CD4-positive, alpha-beta T cell treated with Interleukin-15 for 4 hours (primary cell): ENCODE measurements at places on chromosomes 2 and 18.
A peak's percentile ranks its signal among the peaks of the same experiment; 100 is the strongest.

- no peak for DNase-seq
These were observed 30.8 kb downstream of the CCDC93 start for GRCh38 chr2:117983040-117983439.

DNA sequence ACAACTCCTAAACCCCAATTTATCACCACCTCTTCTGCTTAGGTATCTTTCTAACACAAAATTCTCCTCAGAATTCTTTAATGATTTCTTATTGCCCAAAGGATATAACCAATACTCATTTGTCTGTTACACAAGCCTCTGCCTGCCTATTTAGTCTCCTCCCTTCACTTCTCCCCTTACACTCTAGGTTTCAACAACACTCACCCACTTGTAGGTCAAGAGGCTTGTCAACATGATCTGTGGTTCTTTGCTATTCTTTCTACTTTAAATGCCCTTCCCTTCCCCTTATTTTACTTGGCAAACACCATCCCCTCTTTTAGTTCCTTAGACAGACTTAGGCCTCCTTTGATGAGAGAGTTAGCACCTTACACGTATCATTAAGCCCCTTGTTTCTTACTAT is 69.0 kb upstream of the C2orf15 start:
- DNase-seq = no peak

- no peak for DNase-seq
These were observed 685.4 kb upstream of the CELF4 start for GRCh38 chr18:38250971-38251370.

DNA sequence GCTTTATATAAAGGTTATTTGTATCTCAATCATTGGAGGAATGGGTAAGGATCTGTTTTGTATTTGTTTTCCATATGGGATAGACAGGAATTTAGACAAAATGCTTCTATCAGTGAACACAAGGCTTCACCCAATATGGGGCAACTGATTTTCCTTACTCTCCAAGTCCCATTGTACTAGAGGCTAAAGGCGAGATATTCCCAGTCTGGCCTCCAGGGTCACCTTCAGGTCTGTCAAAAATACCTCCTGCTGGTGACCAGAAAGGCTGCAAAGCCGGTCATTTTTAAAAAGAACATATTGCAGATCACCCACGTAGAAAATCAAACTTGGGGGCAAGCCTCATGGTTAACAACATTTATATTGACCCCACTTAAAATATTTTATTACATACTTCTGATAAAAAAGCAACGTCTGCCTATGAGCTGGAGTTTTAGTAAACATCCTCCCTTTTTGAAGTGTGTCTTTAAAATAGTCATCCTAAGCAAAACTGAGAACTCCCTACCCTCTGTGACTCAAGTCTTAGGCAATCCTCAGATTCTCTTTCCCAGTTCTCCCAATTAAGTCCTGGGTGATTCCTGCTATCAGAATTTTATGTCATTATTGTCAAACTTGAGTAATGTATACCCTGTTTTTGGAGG is 276.6 kb downstream of the MREG start:
- DNase-seq = no peak

DNA sequence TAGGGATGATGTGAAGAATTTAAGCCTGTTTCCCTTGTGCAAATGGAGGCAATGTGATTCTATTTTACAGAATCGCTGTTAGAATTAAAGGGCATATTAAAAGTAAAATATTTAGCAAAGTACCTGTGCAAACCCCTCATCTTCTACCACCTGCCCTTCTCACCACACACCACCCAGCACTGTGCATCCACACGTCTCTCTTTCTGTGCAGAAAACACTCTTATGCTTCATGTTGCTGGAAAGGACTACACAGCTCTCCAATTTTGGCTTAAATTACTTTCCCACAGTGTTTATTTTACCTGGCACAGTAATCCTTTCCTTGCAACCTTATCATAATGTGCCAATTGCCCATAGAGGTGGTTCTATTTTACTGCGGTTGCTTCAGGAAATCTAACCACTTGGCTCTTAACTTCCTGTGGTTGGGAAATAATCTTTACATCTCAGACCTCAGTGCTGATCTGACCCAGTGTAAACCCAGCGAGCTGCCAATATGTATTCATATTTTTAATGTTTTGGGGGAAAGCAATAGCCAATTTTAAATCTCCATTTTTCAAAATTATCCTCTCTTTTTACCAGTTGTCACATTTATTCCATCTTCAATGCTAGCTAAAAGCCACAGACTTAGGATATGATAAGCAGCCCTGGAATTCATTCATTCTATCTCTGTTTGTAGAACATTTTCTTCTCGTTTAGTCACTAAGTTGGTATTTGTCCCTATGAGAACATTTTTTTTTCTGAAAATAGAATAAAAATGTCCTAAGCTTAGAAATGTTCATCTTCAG is 250.9 kb downstream of the DSEL start:
- DNase-seq = peak; percentile 14

- no peak for DNase-seq
These were observed 63.1 kb downstream of the CYP26B1 start for GRCh38 chr2:72084584-72084976.

GRCh38 chr2:47422016-47422415 is 19.1 kb downstream of the MSH2 start:
- DNase-seq = no peak

DNA sequence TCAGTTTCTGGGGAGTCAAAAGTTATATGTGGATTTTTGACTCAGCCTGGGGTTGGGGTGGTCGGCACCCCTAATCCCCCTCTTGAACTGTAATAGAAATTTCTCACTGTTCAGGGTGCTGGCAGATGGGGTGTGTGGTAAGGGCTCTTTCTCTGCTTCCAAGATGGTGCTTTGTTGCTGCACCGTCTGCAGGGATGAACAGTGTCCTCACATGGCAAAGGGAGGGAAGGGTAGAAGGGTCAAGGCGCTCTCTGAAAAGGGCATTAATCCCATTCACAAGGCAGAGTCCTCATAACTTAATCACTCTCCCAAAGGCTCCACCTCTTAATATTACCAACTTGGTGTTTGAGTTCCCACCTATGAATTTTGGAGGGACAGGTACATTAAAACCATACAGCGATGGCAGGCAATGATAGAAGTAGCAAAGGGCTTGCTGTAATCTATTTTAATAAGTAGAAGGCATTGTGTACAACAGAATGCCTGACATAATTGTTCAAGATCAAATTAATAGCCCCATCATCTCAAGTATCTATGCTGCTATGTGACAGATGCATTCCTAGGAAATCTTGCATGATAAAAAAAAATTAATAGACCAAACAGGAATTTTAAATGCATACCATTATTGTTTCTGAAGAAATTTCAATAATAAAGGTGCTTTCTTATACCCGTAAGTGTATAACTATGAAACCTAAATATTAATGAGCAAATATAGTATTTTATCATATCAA is 28.1 kb downstream of the MMADHC start:
- no peak for DNase-seq

- DNase-seq = no peak
These were observed 11.4 kb downstream of the ANKRD23 start for GRCh38 chr2:96832408-96832753.

- no peak for DNase-seq
These were observed 108.5 kb upstream of the RND3 start for GRCh38 chr2:150595803-150596470.

DNA sequence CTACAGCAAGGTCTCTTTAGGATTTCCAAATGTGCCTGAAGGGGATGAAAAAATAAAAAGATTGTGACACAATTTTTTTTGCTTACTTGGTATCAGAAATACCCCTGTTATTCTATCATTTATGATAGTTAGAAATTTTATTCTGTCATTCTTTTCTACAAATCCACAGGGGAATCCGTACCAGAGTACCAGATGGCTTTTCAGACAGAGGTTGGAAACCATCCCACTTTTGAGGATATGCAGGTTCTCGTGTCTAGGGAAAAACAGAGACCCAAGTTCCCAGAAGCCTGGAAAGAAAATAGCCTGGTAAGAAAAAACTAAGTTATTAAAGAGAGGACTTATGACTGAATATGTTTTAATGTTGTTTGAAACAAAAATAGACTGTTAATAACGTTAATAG is 92.6 kb upstream of the FAM117B start:
- no peak for DNase-seq

- no peak for DNase-seq
These were observed 16.7 kb downstream of the PDCD1 start for GRCh38 chr2:241842067-241842415.

DNA sequence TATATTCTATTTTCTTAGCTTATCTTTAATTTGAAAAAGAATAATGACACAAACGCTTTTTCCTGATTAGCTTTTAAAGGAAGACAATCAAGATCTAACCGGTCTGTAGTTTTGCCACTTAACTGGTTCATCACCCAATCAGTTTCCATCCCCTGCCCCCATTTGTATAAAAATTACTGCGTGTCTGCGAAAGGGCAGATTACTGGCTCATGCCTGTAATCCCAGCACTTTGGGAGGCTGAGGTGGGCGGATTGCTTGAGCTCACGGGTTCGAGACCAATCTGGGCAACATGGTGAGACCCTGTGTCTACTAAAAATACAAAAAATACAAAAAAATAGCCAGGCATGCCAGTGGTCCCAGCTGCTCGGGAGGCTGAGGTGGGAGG is 2.4 kb downstream of the CEBPZOS start:
- DNase-seq = no peak

DNA sequence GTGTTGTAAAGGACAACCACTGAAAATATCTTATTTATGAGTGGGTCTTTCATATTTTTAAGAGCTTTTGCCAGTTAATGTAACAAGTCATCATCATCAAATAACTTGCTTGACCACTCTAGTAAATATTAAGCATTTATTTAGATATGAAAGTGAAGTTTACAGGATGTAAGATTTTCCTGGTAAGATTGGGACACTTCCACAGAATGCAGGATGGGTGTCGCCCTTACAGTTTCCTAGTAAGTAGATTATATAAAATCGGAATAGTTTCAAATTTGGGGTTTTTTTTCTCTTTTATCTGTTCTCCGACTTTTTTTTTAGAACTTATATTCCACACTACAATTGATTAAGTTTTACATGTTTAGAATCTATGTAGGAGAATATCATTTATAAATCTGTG is 14.8 kb upstream of the SLC40A1 start:
- DNase-seq = peak; percentile 22

DNA sequence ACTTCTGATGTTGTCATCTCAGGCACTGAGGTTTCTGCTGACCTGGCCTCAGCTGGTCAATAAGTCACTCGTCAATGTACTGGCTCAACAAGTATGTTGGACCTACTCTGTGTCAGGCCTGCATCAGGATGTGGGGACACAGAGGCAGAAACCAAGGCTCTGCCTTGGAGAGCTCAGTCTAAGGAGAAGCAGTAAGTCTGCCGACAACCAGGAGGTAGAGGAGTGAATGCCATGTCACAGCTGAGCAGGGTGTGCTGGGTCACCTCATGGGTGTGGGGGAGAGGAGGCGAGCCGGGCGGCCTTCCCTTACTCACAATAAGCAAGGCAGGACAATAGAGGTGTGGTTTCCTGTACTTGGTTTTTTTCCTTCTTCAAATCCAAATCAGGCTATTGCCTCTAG is 75.8 kb downstream of the COLEC12 start:
- no peak for DNase-seq

GRCh38 chr18:11237066-11237465 is 87.7 kb upstream of the PIEZO2 start:
- DNase-seq = no peak

DNA sequence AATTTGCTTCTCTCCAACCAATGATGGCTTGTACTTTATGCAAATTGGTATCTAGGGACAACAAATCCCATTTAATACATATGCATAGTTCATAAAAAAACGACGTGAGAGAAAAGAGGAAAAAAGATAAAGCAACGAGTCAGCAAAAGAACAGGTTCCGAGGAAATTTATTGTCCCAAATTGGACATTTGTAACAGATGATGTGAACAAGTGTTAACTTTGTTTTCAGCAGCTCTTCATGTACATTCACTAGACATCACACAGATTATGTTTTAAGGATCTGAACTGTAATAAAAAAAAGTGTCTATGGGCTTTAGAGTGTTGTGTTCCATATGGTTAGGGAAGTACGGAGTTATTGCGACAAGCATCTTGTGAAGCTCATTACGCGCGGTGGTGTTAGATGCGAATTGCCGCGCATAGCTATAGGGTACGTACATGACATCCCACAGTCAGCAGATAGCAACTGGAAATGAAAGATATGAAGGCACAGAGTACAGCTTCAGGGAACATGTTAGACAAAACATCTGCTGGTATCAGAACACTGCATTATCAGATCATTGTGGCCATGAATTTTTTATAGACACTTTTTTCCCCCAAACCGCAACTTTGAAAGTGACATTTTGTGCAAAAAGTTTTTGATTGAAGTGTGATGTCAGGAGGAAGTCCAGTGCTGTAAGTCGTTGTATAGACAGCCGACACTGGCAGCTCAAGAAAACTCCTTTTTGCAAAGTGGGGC is 1073.1 kb upstream of the FANCL start:
- no peak for DNase-seq

DNA sequence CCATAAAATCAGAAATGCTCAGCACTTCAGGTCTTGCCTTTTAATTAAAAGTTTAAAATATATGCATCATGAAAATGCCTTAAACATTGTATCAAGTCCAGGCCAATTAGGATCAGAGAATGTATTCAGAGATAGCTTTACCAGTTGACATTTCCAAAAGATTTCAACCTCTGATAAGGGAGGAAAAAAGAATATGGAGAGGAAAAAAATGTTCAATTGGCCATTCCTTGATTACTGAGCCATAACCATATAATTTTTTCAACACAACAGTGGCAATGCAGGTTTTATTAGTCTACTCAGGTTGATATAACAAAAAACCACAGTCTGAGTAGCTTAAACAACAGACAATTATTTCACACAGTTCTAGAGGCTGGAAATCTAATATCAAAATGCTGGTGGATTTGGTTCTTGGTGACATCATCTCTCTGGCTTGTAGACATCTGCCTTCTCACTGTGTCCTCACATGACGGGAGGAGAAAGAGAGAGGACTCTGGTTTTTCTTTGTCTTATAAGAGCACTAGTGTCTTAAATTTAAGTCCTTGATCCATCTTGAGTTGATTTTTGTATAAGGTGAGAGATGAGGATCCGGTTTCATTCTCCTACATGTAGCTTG is 111.9 kb downstream of the IRS1 start:
- DNase-seq = no peak

GRCh38 chr2:86143307-86143706 is 37.3 kb downstream of the PTCD3 start:
- no peak for DNase-seq

DNA sequence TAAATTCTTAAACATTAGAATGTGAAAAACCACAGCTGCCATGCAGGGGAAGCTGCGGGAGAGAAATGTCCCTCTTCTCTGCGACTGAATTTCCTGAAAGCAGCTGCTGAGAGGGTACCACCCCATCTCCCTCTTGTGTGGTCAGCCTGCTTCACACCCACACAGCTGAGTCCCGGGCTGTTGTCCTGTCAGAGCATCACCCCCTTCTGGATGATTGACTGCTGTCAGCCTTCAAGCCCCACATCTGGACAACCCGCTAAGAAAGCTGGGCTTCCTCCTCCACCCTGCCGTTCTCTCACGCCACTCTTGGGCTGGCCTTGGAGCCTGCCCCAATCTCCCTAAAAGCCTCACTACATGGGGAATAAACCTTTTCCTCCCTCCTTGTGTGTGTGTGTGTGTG is 26.0 kb downstream of the SH3YL1 start:
- no peak for DNase-seq

GRCh38 chr2:164015328-164016123 is 279.7 kb upstream of the FIGN start:
- no peak for DNase-seq
